ENCODE measurements at places on chromosomes 2 and 18. TPM values are rescaled to one million over a fixed set of nuclear protein-coding genes. Genes with fewer than 3 reads are reported as not detected.

RAB3GAP1 gene
- 67.4 TPM for total RNA-seq

ADD2 gene
- total RNA-seq = 13.3 TPM

ASAP2 gene
- total RNA-seq = 59.6 TPM

BOLL gene
- total RNA-seq = not detected

COL4A3 gene
- under 0.01 TPM for total RNA-seq

CREG2 gene
- 1.4 TPM for total RNA-seq

GPAT2 gene
- 30.9 TPM for total RNA-seq

AFTPH gene
- 48.0 TPM for total RNA-seq

DNA sequence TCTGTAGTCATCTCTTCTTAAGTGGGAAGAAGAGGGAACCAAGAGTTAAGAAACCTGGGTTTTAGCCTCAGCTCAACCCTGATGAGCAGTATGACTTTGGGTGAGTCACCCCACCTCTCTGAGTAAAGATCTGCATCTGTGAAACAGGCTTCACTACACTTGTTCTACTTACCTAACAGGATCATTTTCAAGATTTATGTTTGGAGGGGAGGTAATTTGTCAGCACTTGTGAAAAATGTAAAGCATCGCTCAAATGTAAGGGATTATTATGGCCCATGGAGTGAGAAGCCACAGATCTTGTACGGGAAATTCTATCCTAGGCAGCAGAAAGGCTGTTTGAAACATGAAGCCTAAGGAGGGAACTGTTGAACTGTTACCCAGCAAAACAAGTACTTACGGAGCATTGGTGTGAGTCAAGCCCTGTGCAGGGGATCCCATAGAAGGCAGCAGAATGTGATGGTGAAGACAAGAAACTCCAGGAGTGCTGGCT lies 160.6 kb downstream of the PRKCE start:
- peak; percentile 54 for DNase-seq

DNA sequence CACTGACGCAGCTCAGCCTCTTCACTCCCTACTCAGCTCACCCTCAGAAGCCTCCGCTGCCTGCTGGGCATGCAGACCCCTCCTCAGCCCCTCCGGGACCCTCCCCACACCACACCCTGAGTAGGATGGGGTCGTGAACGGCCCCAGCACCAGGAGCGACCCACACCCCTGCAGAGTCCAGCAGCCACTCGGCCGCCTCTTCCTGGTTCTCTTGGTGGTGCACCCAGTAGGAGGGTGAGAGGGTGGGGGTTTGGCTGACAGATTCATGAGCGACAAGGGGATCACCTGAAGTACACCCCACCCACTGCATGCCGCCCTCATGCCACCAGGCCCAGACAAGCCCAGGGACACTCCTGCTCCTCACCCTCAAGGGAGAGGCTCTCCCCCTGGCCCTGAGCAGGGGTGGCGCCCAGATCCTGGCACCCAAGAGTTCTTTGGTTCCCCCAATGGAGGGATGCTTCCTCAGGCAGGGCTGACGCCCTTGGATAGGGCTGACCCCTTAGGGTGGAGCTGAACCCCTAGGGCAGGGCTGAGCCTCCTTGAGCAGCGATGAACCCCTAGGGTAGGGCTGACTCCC lies 76.6 kb upstream of the GPC1 start:
- DNase-seq = no peak

- no peak for DNase-seq
Measured at GRCh38 chr2:234469251-234469845, 27.5 kb downstream of the ARL4C start.

DNA sequence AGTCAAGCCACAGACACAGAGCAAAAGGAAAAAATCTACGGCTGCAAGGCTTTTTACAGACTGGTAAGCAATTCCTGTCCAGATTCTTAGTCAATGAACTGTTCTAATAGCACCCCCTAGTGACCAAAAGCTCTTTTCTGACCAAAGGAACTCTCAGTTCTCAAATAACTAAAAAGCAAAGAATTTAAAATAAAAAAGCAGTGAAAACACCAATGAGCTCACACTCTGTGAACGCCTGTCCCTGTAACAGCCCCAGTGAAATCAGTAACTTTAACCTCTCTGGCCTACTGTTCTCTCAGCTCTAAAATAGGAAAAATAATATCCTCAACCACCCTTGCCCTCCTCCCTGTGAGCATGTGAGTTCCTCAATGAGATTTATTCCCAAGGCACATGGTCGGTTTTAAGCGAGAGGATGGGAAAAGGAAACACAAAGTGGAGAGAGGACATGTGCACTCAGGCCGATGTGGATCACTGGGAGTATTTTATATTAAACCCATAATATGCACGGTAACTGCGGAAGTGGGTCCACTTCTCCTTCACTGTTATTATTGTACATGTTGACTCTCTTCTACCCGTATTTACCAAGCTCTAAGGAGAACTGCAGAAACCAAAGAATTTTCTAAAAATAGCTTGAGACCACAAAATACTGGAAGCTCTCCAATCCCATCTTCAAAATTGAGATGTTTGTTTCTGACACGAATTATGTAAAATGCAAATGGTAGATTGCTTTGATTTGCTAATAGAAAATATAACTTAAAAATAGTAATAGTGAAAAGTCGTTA lies 128.5 kb downstream of the STK39 start:
- peak; percentile 83 for DNase-seq

DNA sequence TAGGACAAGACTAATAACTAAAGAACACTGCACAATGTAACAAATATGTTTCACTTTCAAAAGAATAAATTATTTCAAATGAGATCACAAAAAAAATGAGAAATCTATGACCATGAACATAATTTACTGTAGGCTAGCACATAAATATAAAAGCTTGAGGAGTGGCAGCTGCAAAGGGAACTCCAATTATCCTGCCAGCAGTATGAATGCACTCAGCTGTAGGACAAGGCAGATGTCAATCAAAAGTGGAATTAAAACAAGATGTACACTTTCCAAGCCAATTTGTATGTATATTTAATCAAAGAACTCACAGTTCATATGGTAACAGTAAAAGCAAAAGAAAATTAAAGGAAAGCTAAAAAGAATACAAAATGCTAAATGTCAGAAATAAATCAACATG lies 76.6 kb upstream of the NCKAP5 start:
- DNase-seq = no peak

DNA sequence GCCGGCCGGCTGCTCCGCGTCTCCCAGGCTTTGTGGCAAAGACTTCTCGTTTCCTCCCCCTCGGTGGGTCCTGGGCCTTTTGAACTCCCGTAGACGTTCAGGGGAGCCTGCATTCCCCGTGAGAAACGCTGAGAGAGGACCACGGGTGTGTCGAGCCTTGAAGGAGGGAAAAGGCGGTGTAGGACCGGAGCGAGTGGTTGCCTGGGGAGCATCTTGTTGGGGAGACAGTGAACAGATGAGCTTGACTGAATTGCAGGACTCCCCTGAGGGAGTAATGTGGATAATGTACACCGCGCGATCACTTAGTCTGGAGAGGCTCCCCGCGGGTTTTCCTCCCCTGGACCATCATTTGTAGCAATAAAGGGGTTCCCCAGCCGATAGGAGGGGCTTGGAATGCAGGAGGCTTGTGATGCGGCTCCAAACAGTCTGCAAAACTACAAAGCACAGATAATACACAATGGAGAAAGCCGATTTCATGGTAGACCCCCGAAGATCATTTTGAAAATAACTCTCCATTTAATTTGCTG lies 769 bp downstream of the ALMS1 start:
- DNase-seq = no peak
